ENCODE measurements at places on chromosomes 4 and X.
A peak's percentile ranks its signal among the peaks of the same experiment; 100 is the strongest.

DNA sequence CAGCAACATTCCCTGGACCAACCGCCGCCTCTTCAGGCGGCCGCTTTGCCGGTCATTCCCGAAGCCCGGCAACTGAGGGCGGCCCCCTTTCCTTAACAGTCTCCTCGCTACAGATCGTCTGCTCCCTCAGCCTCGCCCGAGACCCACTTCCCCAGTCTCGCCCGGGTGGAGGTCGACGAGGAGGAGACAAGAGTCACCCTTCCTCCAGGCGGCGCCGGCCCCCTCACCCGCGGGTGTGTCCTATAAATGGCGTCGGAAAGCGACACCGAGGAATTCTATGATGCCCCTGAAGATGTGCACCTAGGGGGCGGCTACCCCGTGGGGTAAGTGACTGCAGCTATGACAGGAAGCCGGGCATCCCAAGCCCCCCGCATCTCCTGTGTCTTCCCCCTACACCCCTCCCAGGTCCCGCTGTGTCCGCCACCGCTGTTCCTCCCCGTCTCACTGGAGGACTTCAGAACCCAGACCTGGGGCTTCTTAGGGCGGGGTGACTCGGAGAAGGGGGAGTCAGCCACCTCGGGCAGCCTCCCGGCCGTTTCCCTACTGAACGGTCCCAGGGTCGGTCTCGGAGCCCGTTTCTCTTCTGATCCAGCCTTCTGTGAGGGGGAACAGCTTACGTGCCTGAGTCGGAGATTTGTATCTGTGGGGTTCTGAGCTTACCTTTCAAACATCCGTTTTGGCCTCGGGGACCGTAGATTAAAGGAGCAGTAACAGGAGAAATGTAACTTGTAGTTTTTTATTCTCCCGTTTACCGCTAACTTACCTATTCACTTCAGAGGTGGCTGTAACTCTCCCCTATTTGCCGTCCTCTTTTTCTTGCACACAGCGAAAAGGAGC, 570 bp downstream of the WDR44 start:
- DNase-seq: peak; percentile 34

- peak; percentile 42 for DNase-seq
Measured at GRCh38 chrX:71095981-71096759, 519 bp downstream of the FOXO4 start.

DNA sequence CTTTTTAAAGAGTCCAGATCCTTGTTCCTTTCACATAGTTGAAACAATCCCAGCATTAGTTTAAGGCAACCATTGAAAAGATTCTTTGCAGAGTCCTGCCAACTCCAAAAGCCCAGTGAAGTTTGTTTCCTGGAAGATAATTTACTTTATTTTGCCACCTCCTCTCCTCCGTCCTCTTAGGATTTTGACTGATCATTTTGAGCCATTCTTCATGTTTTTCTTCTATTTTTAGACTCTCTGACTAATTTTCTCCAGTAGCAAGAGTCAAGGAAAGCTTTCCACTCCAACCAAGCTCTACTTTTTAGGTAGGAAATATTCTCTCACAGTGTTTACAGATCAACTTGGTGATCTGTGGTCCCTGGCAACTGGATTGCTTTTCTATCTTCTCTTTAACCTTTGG, 10.3 kb downstream of the NCBP2L start:
- DNase-seq: no peak

DNA sequence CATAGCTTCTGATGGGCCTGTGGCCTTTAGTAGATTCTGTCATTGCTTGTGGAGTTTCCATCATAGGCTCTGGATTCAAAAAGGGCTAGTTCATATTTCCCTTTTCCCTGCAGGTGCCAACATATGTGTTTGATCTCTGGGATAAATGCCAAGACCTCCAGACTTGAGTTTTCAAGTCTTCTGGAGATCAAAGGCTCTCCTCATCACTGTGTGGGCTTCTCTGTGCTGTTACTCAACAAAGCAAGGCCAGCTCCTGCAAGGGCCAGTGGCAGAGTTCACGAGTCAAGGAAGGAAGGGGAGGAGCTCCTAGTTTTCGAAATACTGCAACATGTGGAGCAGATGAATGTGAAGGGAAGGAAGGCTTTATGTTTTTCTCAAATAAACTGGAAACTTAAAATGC, 62.7 kb upstream of the SCML1 start:
- DNase-seq: no peak

DNA sequence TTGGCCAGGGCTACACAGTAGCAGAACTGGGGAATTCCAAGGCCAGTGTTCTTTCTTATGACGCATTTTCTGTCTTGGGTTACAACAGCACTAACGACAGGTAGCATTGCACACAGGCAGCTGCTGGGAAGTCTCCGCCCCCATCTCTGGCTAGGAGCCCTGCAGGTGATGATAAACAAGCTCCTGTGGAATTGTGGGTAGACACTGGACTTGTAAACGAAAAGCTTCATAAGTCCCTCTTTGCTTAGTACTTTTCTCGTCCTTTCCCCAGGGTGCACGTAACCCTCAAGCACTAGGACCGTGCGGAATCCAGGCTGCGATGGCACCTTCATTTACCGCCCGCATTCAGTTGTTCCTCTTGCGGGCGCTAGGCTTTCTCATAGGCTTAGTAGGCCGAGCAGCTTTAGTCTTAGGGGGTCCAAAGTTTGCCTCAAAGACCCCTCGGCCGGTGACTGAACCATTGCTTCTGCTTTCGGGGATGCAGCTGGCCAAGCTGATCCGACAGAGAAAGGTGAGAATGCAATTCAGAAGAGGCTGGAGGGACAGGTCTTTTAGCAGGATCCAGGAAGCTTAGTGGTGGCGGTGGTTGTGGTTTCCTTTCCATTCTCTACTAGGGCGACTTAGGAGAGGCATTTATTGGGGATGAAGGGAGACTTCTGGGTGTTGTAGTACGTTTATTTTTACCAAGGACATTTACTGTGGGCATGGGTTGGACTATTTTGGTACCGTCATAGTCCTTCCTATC, at the start of gene FAAH2:
Gene FAAH2 (plus strand): TSS at position 200 of the 745 bp plus-strand sequence. CDS start 120 bp downstream, at position 320.
- DNase-seq: no peak

GRCh38 chrX:67692246-67692645, 148.4 kb downstream of the AR start:
- DNase-seq: no peak

DNA sequence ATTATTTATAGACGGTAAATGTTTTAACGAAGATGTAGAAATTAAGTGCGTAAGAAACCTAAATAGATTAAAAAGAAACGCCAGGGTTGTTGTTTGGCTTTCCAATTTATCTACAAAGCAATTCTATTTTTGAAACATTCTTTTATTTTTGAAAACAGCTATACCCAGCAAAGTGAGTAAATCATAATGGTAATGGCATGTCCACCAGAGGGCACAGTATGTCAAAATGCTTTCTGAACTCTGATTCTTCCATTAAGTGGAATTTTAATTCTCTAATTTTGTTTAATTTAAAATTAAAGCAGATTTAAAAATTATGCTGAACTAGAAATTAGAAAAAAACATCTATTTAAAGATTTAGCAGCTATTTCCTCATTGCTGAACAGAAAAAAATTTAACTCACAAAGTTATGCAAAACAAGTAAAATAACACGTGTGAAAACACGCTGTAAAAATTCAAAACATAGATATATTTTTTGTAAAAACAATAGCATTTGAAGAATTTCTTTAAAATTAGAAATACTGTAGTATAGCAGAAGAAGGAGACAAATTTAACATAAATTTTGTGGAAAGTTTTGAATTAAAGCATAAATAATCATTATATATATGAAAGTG, 26.5 kb downstream of the RASSF6 start:
- no peak for DNase-seq

DNA sequence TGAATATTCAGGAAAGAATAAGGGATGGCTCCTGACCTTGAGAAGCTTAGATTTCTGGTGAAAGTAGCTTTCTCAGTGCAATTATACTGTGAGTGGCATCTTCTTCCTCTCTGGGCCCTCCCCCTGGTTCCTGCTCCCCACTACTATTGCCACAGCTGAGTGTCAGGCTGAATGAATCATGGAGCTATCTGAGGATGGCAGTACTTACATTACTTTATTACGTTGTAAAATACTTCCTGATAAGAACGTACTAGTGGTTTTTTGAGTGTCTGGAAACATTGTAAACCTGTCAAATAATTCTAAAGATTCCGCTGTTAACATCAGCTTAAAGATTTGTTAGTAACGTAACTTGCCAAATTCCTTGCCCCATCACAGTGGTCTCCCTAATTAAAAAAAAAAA, 36.2 kb downstream of the ARHGAP10 start:
- no peak for DNase-seq

DNA sequence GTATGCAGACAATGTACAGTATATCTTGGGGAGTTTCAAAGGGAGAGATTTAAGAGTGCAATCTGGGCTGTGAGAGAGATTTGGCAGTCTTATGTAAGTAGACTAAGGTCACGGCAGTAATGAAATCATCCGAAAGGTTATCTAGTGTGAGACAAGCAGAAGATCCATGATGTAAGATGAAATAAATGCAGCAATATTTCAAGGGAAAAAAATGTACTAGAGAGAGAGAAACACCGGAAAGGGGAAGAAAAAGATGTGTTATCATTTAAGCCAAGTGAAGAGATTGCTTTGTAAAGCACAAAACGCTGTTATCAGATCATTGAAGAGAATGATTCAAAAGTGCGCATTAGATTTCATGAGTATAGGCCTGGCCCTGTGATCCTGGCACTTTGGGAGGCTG, 88.4 kb upstream of the GUCY1A1 start:
- DNase-seq: no peak

- DNase-seq: no peak
Measured at GRCh38 chr4:129064717-129065116, 28.6 kb downstream of the SCLT1 start.

- no peak for DNase-seq
Measured at GRCh38 chrX:53337101-53337500, 55.7 kb upstream of the IQSEC2 start.

DNA sequence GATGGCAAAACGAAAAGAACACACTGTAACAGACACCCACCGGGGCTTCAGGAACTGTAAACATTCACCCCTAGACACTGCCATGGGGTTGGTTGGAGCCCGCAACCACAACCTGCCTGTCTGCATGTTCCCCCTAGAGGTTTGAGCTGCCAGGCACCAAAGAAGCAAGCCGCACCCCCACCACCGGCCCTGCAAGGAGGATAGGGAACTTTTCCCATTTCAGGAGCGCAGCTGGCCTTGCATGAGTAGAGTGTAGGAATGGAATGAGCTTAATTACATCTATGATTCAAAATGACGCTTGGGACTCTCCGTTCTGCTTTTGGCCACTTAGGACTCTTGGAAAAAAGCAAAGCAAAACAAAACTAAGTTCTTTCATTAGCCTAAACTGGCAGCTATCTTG, 243.6 kb upstream of the CTSO start:
- DNase-seq: no peak

GRCh38 chr4:20444599-20445337, 193.1 kb downstream of the SLIT2 start:
- DNase-seq: no peak

DNA sequence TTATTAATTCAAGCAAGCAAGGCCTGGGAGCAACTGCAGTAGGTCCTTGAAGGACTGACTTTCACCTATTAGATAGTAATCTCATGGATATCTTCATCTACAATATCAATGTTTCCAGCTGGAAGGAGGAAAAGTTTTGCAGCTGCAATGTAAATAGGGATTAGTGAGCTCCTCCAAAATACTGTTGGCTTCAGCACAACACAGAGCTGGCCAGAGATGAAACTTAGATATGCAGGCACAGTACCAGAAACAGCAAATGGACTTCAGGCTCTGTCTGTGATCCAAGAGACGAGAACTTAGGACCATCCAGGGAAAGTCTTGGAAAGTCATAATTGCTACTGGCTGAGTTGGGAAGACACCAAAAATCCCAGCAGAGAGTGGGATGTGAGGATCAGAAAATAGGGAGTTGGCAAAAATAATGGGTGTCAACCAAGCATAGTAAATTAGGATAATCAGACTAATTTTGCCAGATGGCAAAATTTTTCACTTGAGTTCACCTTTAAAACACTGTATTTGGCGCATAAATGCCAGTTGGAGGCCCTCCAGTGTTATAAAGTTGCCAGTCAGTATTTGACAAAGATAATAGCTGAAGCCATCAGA, 57.5 kb downstream of the PARM1 start:
- DNase-seq: no peak

DNA sequence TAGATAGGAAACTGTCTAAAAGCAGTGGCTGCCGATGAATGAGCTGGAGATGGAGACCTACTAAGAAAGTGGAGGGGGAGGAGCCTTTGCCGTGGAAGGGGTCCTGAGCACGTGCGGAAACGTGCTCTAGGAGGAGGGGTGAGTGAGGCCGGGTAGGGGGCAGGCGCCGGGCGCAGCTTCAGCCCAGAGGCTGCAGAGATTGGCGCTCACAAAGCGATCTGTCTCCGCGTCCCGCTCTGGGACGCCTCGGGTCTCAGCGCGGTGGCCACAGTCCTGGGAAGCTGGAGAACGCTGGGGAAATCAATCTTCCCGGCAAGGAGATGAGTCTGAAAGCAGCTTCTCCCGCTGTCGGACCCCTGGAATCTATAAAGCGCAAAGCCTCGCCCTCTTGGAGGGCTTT, 444 bp upstream of the ARHGAP6 start:
- no peak for DNase-seq

- DNase-seq: no peak
Measured at GRCh38 chr4:56689201-56689969, 8.3 kb upstream of the HOPX start.

GRCh38 chr4:29549342-29549741, 1170.8 kb upstream of the PCDH7 start:
- no peak for DNase-seq

DNA sequence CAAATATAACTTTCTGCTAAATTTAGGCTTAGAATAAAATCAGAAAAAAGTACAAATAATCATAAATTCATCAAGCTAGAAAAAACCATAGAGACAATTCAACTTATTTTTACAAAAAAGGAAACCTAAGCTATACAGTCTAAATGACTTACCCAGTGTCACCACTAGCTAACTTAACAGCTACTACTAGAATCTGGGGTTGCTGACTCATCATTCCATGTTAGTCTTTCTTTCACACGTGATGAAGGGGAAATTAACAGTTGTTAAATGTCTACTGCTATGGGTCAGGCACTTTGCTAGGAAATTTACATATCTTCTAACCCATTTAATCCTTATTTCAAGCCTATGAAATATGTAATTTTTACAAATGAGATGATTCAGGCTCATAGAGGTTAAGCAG, 349.3 kb upstream of the GALNT7 start:
- DNase-seq: no peak

- DNase-seq: no peak
Measured at GRCh38 chrX:103817502-103817901, 14.6 kb downstream of the RAB9B start.
